Foreskin keratinocyte (primary cell): ENCODE measurements at places on chromosomes 5 and 9. TPM values are rescaled to one million over a fixed set of nuclear protein-coding genes. Genes with fewer than 3 reads are reported as not detected.

Gene IFNE
- 1.4 and 1.9 TPM in 2 replicates for total RNA-seq

Gene SPEF2
- 1.8 and 2.0 TPM in 2 replicates for total RNA-seq

Gene SLF1
- 8.8 and 10.5 TPM in 2 replicates for total RNA-seq

Gene TMEM252
- not detected in 2 replicates for total RNA-seq

Gene IL3
- total RNA-seq = not detected in 2 replicates

Gene DMRTA1
- 0.58 and 0.78 TPM in 2 replicates for total RNA-seq

Gene C5orf34
- total RNA-seq = 5.4 and 6.4 TPM in 2 replicates

Gene MSX2
- total RNA-seq = 2.8 and 4.0 TPM in 2 replicates

Gene FOXD1
- total RNA-seq = 28.0 and 30.9 TPM in 2 replicates

Gene RASEF
- total RNA-seq = 0.07 and 0.31 TPM in 2 replicates
